Stimulated activated CD8-positive, alpha-beta memory T cell treated with anti-CD3 and anti-CD28 coated beads, Interleukin-4, amount 100 ng/mL, for 1 hour (primary cell): ENCODE measurements at places on chromosomes 3 and 15.
A peak's percentile ranks its signal among the peaks of the same experiment; 100 is the strongest.

- DNase-seq = no peak
Measured at GRCh38 chr15:70096215-70097062, 1.3 kb downstream of the TLE3 start.

DNA sequence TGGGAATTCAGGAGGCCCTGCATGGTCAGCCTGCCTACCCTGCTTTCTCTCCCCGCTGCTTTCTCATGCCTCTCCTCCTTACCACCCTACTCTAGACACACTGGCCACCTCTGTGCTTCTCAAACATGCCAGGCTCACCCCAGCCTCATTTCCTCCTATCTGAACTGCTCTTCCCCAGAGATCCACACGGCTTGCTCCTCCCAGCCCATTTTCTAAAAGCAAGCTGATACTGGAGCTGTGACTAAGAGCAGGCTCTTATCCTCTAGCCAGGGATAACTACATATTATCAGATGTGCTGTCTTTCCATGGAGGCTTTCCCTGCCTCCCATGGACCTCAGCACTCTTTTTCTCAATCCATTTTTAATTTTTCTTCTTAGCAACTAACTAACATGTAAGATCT is 85.9 kb downstream of the BOC start:
- no peak for DNase-seq

DNA sequence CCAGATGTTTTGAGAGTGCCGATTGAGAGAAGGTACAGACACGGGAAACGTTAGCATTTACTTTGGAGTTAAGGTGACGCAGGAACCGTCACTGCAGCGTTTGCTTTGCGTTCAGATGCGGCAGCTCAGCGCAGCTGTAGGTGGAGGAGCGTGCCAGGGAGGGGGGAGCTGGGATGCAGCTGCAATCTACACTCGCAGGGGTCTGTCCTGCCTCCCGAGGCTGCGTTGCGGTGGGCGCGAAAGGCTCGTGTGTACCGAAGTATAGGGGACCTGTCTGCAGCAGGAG is 425 bp upstream of the FYTTD1 start:
- DNase-seq = no peak

DNA sequence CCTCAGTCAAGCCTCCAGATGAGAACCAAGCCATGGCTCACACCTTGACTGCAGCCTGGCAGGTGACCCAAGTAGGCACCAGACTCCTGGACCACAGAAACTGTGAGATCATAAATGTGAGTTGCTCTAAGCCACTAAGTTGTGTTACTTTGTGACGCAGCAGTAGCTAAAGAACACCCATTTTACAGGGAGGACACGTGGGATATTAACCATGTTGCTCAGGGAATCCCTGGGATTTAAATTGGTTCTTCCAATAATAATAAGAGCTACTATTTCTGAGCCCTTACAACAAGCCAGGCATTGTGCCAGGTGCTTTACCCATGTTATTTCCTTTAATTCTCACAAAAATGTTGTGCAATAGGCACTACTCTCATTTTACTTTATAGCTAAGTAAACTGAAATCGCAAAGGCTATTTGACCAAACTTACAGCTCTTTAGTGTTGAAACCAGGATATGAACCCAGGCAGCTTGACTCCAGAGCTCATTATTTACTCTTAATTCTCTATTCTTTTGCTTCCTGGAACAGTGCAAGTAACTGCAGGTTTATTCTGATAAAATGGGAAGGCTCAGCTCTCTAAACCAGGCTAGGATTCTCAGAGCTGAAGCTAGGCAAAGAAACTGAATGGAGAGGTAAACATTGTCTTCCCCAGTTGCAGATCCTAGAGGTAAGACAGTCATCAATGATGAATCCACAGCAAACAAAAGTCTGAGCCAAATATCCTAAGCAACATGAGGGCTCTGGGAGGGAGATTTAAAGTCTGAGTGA is 294.4 kb downstream of the KBTBD8 start:
- DNase-seq = no peak

GRCh38 chr3:13462822-13463221 is 17.3 kb upstream of the HDAC11 start:
- DNase-seq = no peak

- DNase-seq = no peak
Measured at GRCh38 chr15:27059610-27060202, 88.7 kb downstream of the GABRG3 start.

DNA sequence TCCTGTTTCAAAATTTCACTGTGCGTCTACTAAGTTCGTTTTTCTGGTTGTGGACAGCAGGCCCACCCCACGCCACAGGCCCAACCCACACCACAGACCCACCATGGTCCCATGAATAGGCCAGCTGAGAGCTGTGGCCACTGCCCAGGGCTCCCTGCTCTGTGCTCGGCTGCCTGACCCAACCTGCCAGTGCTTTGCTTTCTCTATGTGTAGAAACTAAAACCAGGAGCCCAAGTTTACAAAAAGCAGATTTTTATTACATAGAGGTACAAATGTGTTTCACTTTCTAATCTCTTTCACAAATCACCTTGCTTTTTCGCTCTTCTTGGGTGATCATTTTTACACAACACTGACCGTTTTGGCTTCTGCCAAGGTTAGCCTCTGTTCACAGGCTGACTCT is 69.1 kb downstream of the HERC2 start:
- DNase-seq = no peak

DNA sequence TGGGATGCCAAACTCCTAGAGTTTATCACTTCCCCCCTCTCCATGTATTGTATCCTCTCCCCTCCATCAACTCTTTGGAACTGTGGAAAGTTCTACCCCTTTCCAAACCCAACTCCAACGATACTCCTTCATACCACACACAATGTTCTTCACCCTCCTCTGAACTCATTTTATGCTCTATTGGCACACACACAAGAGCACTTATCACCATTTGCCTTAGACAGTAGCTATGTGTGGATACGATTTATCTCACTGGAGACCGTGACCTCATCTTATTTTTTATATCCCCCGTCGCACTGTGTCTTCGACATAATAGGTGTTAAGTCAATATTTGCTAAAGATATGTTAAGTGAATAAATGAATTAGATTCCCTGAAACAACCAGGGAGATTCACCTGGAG is 316.5 kb upstream of the PROK2 start:
- no peak for DNase-seq

GRCh38 chr3:31624083-31624709 is 91.5 kb downstream of the STT3B start:
- no peak for DNase-seq

DNA sequence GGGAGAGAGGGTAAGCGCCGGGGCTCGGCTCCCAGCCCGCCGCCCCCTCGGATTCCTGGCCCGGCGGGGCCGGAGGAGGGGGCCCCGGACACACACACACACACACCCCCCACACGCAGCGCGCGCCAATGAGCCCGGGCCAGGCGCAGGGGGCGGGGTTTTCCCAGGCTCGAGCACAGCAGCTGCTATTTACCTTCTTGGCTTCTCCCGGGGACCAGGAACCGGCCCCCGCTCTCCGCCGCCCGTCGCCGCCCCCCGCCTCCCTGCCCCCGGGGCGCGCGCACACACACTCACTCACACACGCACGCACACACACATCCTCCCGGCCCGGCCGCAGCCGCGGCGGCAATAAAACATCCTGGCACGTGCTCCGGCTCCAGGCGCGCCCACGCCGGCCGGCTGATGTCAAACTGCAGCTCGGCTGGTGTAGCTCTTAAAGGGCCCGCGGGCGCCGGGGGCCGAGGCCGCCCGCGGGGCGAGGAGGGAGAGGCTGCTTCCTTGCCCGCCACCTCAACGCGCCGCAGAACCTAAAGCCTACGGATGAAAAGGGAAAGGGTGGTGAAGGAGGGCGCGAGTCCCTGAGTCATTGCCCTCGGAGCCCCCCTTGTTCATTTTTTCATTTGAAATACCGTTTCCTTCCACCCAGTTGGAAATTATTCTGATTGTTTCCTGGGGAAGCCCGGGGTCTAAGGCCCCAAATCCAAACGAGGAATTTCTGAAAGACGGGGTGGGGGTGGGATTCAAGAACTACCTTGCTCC is 1.0 kb upstream of the HES1 start:
- DNase-seq = no peak

DNA sequence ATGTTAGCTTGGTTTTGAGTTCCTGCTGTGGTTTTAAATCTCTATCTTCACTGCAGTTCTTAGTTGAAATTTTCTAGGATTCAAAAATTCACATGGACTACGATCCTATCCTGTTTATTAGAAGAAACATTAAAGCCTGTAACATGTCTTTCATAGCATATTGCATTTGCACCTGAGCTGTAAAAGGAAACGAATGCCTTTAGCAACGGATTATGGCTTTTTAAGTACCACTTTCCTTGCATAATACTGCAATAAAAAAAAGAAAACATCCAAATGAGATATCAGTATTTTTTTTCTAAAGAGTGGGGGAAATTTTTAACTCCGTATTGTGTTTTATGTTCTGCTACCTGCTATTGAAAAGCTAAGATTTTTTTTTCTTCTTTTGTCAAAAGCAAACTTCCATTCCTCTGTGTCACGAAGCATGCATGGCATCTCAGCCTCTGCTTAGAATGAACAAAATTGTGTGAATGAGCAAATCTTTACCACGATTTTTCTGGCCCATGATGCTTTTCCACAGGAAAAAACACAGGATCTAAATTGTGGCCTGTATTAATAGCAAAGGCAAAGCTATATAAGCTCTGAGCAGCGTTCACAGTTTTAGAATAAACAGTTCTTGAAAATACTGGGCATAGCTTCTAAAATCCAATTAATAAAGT is 110.0 kb upstream of the CDIN1 start:
- DNase-seq = no peak

GRCh38 chr3:160047876-160048275 is 59.2 kb downstream of the IL12A start:
- no peak for DNase-seq

DNA sequence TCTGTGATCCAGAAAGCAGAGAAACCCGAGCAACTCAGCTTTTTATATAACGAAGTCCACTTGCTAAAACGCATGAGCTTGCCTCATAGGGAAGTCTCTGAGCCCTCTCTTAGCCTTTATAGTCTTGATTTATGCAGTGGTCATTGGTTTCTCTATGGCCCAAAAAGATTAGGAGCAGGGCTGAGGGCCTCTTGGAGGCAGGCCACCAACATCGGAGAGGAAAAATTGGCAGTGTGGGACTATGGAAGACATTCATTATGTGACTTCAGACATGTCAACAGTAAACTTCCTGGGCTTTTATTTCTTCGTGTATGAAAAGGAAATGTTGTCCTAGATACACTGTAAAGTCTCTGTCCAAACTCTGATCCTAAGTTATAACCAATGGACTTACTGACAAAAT is 13.5 kb downstream of the RAB8B start:
- DNase-seq = no peak

GRCh38 chr15:69462493-69463181 is 10.0 kb downstream of the RPLP1 start:
- peak; percentile 84 for DNase-seq

GRCh38 chr15:92140796-92141195 is 252.9 kb upstream of the ST8SIA2 start:
- no peak for DNase-seq

DNA sequence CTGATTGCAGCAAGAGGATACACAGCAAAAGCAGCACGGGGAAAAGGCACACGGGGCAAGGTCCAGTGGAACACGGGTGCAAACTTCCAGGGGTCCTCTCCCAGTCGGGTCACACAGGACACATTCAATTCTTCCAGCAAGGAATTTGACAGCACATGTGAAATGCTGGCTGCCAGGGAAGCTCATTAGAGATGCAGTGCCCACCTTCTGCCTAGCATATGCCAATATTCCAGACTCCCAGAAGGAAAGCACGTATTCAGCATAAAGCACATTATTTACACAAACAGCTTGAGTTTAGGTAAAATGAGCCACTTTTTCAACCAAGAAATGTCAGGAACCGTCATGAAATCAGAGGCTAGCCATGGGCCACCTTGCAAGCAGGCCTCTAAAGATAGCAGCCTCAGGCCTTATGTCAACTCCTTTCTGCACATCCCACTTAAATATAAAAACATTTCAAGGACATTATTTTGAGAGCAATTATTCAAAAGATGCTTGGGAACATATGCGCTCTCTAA is 19.3 kb downstream of the MYO5C start:
- no peak for DNase-seq

GRCh38 chr3:191762323-191762960 is 301.5 kb downstream of the PYDC2 start:
- no peak for DNase-seq

- DNase-seq = no peak
Measured at GRCh38 chr3:3071136-3071535, 39.0 kb downstream of the IL5RA start.

DNA sequence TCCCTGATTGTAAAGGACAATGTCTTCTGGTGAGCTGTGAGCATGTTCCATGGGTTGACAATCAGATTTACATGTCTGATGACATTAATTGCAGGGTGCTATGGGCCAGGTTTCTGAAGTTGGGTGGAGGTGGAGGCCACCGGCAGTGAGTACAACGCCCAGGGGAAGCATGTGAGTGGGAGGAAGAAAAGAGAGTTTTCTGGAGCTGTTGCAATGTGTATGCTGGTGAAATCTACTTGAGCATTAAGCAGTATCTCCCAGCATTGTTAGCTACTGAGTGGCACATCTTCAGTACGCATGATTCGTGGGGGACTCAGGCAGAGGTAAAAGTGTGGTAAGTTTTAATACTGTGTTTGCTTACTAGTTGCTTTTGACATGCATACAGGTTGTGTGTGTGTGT is 26.6 kb downstream of the TMEM45A start:
- DNase-seq = no peak

DNA sequence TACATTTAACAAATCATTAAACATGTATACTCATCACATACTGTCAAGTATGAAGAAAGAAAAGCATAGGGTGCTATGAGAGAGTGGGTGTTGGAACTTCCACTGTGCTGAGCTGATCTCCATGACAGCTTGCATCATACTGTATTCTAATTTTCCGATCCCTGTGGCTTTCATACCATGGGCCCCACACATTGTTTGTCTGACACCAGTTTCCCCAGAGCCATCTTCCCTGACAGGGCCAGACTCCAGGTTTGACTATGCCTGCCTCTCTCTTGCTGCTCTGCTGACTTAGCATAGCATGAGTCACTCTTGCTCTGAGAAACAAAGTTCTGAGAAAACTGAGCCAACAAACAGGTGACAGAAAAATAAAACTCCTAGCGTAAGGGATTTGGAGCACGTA is 37.0 kb upstream of the CASR start:
- DNase-seq = no peak

DNA sequence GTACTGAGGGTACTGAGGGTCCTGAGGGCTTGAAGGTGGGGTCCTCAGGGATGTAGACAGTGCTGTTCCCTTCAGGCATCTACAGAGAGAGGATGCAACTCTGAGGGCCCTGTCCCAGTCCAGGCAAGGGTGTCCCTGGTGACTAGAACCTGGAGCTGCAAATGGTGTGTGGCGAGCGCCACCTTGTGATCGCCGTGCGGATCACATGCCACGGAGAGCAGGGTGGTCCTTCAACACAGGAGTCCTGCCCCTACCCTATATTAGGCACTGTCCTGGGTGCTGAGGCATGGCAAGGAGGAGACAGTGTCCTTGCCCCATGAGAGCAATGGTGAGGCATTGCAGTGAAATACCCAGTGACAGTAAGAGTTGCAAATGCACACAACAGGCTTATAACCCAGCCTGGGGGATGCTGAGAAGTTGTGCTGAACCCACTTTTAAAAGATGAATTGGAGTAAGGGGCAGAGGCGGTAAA is 23.6 kb downstream of the RHCG start:
- DNase-seq = no peak

GRCh38 chr15:92361321-92362000 is 32.2 kb upstream of the ST8SIA2 start:
- no peak for DNase-seq
